ENCODE measurements at places on chromosomes 7 and 10.

DNA sequence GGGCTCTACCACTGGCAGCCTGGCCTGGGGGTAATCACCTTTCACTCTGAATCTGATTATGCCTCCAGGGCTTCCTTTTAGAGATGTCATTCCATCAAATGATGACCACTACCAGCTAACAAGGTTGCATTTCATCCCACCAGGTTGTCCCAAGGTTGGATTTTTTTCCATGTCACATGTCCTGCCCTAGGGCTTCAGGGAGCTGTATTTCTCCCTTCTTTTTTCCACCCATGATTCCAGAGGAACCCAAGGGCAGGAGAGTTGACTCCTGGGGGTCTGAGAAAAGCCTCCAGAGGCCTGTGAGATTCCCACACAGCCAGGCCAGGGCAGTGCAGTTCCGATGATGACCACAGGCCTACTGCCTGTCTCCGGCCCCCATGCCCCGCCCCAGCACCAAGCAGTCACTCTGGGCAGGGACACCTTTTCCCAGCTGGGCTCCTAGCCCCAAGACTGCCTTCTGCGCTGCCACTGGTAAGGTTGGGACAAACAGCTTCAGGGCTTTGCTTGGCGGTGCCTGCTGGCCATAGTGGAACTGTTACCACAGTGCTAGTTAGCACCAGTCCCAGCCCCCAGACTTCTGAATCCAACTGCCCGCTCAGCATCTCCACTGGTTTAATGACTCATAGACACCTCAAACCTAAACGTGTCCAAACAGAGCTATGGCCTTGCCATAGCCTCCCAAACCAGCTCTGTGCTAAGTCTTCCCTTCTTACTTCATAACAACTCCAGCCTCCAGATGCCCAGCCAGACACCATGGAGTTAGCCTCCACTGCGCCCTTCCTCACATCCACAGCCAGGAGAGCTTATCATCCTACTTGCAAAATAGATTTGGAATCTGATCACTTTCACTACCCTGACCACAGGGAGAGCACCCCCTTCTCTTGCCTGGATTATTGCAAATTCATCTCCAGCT, 133.7 kb downstream of the ARHGAP22 start:
- no peak for DNase-seq

- peak; percentile 87 for DNase-seq
Observed at GRCh38 chr7:114789871-114790311, 132.0 kb upstream of the MDFIC start.

GRCh38 chr7:50721160-50721559, 61.5 kb downstream of the GRB10 start:
- DNase-seq: no peak

GRCh38 chr10:124157271-124157681, 63.9 kb upstream of the CHST15 start:
- DNase-seq: no peak

GRCh38 chr10:79025199-79025832, 43.5 kb upstream of the ZMIZ1 start:
- DNase-seq: no peak

- no peak for DNase-seq
Observed at GRCh38 chr7:129263168-129263567, 38.3 kb downstream of the AHCYL2 start.

Data from GM04503 (cell line).